Osteocyte (in vitro differentiated cells): ENCODE measurements at places on chromosomes 5 and 9. TPM values are rescaled to one million over a fixed set of nuclear protein-coding genes. Genes with fewer than 3 reads are reported as not detected.

GRCh38 chr9:23723672-23724071, 102.4 kb downstream of the ELAVL2 start:
- DNase-seq: no peak
- H3K27ac ChIP-seq: no peak overlapping the region
- no peaks in the 10 kb centered on the region for H3K27me3 ChIP-seq
- H3K4me1 ChIP-seq: no peaks in the 10 kb centered on the region
- no peaks in the 10 kb centered on the region for H3K36me3 ChIP-seq
- no peak overlapping the region for H3K4me3 ChIP-seq

- H3K27ac ChIP-seq: no peak overlapping the region
- H3K4me3 ChIP-seq: no peak overlapping the region
- no peak for DNase-seq
- no peaks in the 10 kb centered on the region for H3K4me1 ChIP-seq
- H3K36me3 ChIP-seq: no peaks in the 10 kb centered on the region
These were observed 75.3 kb downstream of the NMUR2 start for GRCh38 chr5:152329761-152330283.

- H3K27me3 ChIP-seq: peaks cover 25% of the 10 kb centered on the region
- H3K4me1 ChIP-seq: peaks cover 17% of the 10 kb centered on the region
- peak; percentile 86 for DNase-seq
- H3K4me3 ChIP-seq: peak overlapping the region; percentile 88
These were observed 1.1 kb upstream of the JADE2 start for GRCh38 chr5:134524272-134524825.

Gene DNAJC18
- total RNA-seq: 26.2 and 32.7 TPM in 2 replicates

DNA sequence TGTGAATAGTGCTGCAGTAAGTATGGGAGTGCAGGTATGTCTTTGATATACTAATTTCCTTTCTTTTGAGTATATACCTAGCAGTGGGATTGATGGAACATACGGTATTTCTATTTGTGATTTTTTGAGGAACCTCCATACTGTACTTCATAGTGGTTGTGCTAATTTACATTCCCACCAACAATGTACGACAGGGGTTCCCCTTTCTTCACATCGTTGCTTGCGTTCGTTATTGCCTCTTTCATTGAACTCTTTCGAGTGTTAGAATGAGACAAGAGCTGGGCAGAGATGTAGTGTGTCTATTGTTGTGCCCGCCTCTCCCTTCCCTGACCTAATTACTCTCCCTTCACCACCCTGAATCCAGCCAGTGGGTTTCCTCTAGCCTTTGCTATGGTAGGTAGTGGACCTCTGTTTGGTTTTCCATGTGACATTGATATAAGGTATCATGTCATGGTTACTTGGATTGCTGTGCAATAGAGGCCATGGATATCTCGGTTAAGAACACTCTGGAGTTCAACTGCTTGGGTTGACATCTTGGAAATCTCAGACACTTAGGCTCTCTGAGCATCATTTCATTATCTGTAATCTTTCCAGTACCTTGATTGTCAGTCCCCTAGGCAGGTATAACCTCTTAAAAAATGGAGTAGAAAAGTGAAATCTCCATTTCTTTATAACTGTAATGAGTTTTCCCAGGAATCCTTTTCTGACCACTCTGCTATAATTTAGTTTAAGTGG, 19.5 kb downstream of the AOPEP start:
- peaks cover 12% of the 10 kb centered on the region for H3K4me1 ChIP-seq
- H3K36me3 ChIP-seq: peaks cover 28% of the 10 kb centered on the region
- no peak for DNase-seq
- no peaks in the 10 kb centered on the region for H3K27me3 ChIP-seq
- no peak overlapping the region for H3K4me3 ChIP-seq
- no peak overlapping the region for H3K27ac ChIP-seq

Gene EQTN
- not detected in 2 replicates for total RNA-seq

GRCh38 chr5:142426129-142427014, 101.6 kb upstream of the SPRY4 start:
- no peaks in the 10 kb centered on the region for H3K27me3 ChIP-seq
- peak overlapping the region; percentile 82 for H3K27ac ChIP-seq
- H3K4me1 ChIP-seq: peaks cover 26% of the 10 kb centered on the region
- H3K4me3 ChIP-seq: peak overlapping the region; percentile 20
- H3K36me3 ChIP-seq: no peaks in the 10 kb centered on the region
- DNase-seq: no peak

DNA sequence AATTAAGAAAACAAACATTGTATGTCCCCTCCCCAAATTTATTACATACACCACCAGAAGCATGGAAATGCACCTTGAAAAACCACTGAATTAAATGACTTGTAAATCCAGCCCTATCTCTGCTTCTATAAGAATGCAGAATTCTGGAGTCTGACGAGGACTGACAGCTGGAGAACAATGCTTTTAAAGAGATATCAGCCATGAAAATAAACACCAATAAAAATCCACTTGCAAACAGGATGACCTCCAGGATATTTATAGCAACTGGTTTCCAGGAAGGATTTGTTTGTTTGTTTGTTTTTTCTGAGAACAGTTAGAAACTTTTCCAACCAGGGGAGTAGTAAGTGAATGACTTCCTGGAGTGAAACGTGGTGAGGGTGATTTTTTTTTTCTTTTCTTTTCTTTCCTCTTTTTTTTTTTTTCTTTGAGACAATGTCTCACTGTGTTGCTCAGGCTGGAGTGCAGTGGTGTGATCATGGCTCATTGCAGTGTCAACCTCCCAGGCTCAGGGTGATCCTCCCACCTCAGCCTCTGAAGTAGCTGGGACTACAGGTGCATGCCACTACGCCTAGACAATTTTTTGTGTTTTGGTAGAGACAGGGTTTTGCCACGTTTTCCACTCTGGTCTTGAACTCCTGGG, 38.7 kb upstream of the SLC36A1 start:
- H3K4me3 ChIP-seq: no peak overlapping the region
- no peak overlapping the region for H3K27ac ChIP-seq
- peaks cover 41% of the 10 kb centered on the region for H3K27me3 ChIP-seq
- H3K4me1 ChIP-seq: no peaks in the 10 kb centered on the region
- no peaks in the 10 kb centered on the region for H3K36me3 ChIP-seq

Gene DEPDC1B
- 1.7 and 1.9 TPM in 2 replicates for total RNA-seq

Gene GRIA1
- 48.1 and 48.8 TPM in 2 replicates for total RNA-seq

Gene LHFPL2
- total RNA-seq: 110 and 113 TPM in 2 replicates

- H3K27ac ChIP-seq: no peak overlapping the region
- DNase-seq: no peak
- no peak overlapping the region for H3K4me3 ChIP-seq
- H3K36me3 ChIP-seq: no peaks in the 10 kb centered on the region
These were observed 69.4 kb upstream of the NFIB start for GRCh38 chr9:14383294-14383693.

Gene DNAH5
- 0.21 and 0.37 TPM in 2 replicates for total RNA-seq

- H3K4me1 ChIP-seq: peaks cover 1% of the 10 kb centered on the region
- no peak overlapping the region for H3K4me3 ChIP-seq
- H3K36me3 ChIP-seq: no peaks in the 10 kb centered on the region
- H3K27ac ChIP-seq: no peak overlapping the region
- no peak for DNase-seq
These were observed 174.0 kb upstream of the ZNF618 start for GRCh38 chr9:113701774-113702755.

Gene ZBTB26
- total RNA-seq: 8.6 and 9.0 TPM in 2 replicates

Gene KCNN2
- total RNA-seq: 0.08 and 0.24 TPM in 2 replicates

GRCh38 chr5:133895979-133896845, 72.2 kb downstream of the C5orf15 start:
- peaks cover 17% of the 10 kb centered on the region for H3K27me3 ChIP-seq
- no peak overlapping the region for H3K27ac ChIP-seq
- no peaks in the 10 kb centered on the region for H3K36me3 ChIP-seq

GRCh38 chr5:172543484-172544298, 89.4 kb upstream of the SH3PXD2B start:
- H3K27ac ChIP-seq: no peak overlapping the region
- no peak overlapping the region for H3K4me3 ChIP-seq
- peaks cover 32% of the 10 kb centered on the region for H3K27me3 ChIP-seq
- peaks cover 3% of the 10 kb centered on the region for H3K4me1 ChIP-seq
